Central memory CD8-positive, alpha-beta T cell (primary cell): ENCODE measurements at places on chromosomes 13 and 19.

DNA sequence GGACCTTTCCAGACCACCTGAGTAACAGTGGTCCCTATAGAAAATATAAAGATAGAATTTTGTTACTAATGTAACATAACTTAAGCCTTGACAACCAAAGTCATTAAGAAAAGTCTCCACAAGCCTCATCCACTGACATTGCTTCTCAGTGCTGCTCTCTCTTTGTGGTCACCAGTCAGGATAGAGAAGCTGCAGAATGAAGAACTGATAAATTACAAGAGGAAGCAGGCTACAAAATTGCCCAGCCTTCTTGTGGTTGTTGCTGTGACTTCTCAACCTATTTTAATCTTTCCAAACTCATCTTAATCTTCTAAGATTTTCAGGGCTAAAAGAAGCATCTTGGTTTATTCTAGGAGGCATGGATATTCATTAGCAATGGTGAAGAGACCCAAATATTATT is 343.8 kb downstream of the MZT1 start:
- DNase-seq, result no peak

DNA sequence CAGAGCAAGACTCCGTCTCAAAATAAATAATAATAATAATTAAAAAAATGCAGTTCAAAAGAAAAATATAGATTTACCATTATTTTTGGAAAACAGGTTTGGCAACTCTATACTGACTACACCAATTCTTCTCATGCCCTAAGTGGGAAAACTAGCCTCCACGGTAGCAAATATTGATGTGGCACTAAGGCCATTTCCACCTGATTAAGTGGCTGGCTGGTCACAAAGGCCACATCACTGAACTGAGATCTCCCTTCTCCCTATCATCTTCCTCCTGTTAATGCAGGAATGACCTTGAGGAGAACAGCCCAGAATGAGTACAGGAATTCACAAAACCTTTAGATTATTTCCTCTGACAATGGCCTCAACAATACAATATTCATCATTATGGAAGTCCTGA is 18.6 kb downstream of the ZNF814 start:
- no peak for DNase-seq

- no peak for DNase-seq
Observed at GRCh38 chr13:95741584-95742563, 64.9 kb downstream of the DNAJC3 start.

DNA sequence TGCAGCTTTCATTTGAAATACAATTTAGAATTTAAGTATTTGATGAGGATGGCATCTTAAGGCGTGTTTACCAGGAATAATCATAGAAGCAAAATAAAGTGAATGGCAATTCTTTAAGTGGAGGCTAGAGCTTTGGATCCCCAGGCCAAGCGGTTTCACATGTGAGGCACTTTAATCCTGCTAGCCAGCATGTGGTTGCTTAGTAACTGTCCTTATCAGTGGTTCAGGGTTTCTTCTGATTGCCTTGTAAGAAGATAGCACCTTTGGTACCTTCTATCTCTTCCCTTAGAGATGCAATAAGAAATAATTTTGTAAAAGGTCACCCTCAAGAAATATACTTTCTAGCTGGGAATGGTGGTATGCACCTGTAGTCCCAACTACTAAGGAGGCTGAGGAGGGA is 38.9 kb upstream of the SERP2 start:
- no peak for DNase-seq

DNA sequence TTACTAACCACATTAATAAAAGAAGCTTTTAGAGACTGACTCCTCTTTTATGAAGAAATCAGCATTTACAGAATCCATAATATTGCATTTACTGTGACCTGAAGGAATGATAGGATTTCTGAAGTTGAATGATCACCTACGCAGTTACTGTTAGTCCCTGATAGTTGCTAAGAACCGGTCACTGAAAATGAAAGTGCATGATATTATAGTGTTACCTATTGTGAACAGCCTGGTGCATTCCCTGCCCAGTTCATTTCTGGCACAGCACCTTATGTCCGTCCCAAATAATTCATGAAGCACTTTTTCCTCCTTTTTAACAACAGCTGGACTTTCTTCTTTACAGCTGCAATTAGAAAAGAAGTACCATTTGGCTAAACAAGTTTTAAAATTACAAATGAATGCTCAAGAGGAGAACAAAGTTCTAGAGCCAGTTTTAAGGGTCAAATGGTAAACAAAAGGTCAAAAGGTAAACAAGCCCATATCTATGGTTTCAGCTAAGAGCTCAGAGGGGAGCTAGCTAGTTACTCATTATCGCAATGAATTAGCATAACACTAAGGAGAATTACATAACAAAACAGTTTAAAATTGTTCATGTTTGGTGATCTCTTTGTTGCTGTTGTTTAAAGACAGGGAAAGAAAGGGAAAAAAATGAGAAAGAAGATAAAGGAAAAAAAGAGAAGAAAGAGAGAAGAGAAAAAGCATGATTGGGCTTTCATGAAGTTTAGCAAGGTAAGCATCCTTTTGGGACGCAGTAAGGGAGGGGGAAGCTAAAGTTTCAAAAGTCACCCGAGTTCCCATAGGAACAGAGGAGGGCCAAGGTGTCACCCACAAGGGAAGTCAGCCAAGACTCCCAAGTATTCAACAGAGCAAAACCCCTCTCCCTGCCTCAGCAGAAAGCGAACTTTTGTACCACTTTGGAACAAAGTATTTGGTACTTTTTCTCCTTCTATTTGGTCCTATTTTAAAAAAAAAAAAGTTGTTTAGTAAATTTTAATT is 50.2 kb downstream of the FLT3 start:
- no peak for DNase-seq

DNA sequence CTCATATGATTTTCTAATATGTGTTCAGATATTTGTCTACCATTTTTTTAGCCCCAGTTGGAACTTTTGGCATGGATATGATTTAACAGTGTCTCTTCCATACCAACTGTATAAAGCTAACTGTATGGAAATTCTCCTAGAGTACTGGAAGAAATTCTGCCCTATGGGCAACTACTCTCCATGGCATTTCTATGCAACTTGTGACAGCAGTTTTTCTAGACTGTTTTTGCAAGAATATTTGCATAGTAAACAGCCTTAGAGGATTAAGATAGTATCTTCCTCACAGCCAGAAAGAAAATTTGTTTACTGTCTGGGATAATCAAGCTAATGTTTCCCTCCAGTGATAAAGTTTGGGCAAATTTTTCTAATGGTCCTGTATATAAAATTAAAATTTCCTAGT is 119.9 kb upstream of the PCDH17 start:
- DNase-seq, result no peak

DNA sequence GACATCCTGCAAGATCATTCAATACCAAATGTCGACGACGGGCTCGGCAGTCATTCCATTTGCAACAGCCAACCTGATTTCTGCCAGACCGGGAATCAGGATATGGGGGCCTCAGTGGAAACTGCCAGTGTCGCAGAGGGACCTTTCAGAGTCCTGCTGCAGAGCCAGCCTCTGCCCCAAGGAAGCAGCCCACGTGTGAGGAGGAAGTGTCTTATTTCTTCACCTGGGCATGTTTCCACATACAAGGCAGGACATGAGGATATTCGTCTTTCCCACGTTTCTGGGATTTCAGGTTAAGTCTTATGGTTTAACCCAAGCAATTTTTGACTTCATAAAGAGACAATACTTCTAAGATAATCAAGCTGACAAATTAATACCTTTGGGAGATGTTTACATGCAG is 69.9 kb downstream of the ABCC4 start:
- no peak for DNase-seq

DNA sequence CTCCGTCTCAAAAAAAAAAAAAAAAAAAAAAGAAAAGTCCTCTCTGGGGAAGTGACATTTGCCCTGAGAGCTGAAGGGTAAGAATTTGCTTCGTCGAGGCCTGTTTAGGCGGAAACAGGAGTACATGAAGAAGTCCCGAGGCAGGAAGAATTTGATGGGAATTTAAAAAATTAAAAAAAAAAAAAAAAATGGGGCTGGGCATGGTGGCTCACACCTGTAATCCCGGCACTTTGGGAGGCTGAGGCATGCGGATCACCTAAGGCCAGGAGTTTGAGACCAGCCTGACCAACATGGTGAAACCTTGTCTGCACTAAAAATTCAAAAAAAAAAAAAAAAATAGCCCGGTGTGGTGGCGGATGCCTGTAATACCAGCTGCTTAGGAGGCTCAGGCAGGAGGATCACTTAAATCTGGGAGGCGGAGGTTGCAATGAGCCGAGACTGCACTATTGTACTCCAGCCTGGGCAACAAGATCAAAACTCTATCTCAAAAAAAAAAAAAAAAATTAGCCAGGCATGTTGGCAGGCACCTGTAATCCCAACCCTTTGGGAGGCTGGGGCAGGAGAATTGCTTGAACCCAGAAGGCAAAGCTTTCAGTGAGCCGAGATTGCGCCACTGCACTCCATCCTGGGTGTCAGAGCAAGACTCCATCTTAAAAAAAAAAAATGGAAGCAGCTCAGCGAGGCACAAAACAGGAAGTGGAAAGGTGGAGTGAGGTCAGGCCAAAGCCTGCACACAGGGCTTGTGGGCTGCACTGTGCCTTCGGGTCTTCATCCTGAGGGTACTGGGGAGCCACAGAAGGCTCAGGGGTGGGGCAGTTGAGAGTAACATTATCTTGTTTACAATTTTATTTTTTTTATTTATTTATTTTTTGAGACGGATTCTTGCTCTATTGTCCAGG is 4.9 kb downstream of the BAX start:
- no peak for DNase-seq

GRCh38 chr13:47903836-47904235 is 97.2 kb downstream of the SUCLA2 start:
- no peak for DNase-seq

GRCh38 chr13:88031980-88032559 is 360.9 kb downstream of the SLITRK5 start:
- no peak for DNase-seq

- no peak for DNase-seq
Observed at GRCh38 chr19:55346725-55347441, 7.2 kb downstream of the KMT5C start.

GRCh38 chr13:30440910-30441703 is 18.8 kb downstream of the UBE2L5 start:
- DNase-seq, result no peak

GRCh38 chr13:34779171-34779570 is 162.9 kb upstream of the NBEA start:
- DNase-seq, result no peak

- DNase-seq, result no peak
Observed at GRCh38 chr13:72205773-72206172, 338.8 kb upstream of the DACH1 start.

GRCh38 chr19:29672319-29672932 is 7.2 kb downstream of the PLEKHF1 start:
- DNase-seq, result no peak

DNA sequence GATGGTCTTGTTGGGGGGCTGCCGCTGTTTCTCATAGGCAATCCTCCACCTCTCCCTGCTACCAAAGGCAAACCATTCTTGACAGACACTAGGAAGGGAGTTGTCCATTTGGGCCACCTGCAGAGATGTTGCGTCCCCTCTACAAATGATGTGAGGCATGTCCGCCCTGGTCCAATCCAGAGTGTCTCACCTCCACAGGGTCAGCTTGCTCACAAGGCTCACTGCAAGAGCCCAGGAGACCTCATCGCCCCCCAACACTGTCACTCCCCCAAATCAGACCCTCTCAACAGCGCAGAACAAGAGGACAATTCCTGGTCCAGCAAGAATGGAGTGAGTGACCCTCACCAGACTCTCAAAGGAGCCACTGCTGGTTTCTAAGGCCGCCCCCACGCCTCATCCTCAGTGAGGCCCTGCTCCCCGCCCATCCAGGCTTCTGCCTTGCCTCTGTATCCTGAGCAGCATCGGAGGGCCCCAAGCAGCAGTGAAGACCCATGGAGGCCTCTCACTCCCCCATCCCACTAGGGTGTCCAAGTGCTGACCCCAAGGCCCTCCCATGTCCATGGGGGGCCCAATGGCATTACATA is 6.5 kb downstream of the HNRNPL start:
- DNase-seq, result no peak

GRCh38 chr19:38250428-38250820 is 5.8 kb downstream of the PPP1R14A start:
- DNase-seq, result no peak

DNA sequence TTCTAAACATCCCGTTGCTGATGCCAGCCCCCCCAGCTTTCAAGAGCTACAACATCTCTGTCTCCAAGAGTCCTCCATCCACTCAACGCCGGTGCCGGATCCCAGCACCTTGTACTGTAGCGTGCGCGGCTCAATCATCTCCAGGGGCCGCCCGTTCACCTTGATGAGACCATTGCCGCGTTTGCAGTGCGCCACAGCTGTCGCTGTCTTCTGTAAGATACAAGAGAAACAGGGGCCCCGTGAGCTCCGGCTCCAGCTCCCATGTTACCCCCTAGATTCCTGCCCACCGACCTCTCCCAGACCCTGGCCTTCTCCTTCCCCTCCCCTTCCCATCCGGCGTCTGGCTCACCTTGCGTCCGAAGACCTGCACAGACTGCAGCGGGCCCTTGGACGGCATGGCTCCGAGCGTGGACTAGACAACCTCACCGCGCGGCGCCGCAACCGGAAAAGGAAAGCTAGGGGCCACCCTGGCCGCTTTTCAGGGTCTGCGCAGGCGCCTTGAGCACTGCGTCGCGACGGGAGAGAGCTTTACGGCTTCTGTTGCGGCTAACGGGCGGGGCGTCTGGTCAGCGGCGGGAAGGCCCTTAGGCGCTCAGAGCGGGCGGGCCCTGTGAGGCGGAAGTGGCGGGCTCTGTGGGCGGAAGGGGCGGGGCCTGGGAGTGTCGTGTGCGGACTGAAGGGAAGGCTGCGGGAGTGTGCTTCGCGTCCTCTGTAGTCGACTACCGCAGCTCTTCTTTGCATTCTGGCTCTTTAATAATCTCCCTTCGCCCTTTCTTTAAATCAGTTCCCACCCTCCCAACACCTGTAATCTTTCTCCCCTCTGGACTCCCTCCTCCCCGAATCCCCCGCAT is at the start of gene RPS16:
Gene RPS16, minus strand, starts transcription at position 451 of the 851 bp plus-strand sequence. Its CDS starts 54 bp downstream, at position 397.
- peak; percentile 97 for DNase-seq

DNA sequence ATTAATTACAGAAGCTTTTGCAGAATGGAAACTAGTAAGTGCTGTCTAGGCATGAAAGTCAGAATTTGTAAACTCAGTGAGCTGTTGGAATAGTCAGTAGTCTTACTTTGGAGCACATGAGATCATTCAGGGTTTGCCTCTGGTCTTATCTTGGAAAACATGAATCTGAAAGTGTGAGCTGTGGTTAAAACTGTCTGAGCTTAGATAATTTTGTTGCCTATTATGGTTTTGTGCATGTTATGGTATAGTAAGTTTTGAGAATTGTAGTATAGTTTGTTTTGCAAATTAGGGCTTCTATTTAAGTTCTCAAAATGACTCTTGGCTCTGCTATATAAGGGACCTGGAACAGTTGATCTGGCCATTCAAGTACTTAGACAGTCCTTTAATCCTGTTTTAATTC is 53.7 kb upstream of the TRPC4 start:
- DNase-seq, result no peak

DNA sequence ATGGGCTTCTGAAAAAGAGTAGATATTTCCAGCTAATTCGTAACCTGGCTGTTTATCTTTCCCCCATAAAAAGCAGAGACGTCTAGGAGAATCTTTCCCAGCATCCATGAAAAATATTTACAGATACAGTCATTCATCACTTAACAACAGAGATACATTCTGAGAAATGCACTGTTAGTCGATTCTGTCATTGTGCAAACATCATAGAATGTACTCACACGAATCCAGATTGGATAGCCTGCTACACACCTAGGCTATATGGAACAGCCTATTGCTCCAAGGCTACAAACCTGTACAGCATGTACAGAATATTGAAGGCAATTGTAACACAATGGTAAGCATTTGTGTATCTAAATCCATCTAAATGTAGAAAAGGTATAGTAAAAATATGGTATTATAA is 530.2 kb upstream of the NBEA start:
- DNase-seq, result no peak

GRCh38 chr19:28309070-28309469 is 903.9 kb downstream of the UQCRFS1 start:
- no peak for DNase-seq
